ENCODE measurements at places on chromosomes 6 and 20.

GRCh38 chr6:90107771-90108282 is 188.8 kb downstream of the BACH2 start:
- DNase-seq = no peak

- DNase-seq = no peak
Observed at GRCh38 chr6:108052706-108053105, 21.8 kb downstream of the OSTM1 start.

- DNase-seq = no peak
Observed at GRCh38 chr6:33826537-33826936, 22.7 kb upstream of the MLN start.

- no peak for DNase-seq
Observed at GRCh38 chr6:124356276-124356810, 552.7 kb downstream of the NKAIN2 start.

- DNase-seq = no peak
Observed at GRCh38 chr20:38645351-38645750, 43.7 kb downstream of the ARHGAP40 start.

- DNase-seq = peak; percentile 49
Observed at GRCh38 chr6:26159357-26160273, 72.4 kb downstream of the HFE start.

- DNase-seq = no peak
Observed at GRCh38 chr6:16324606-16325225, 86.3 kb downstream of the GMPR start.

GRCh38 chr6:133756078-133756695 is 132.7 kb upstream of the TCF21 start:
- no peak for DNase-seq

GRCh38 chr20:61886721-61887595 is 178.7 kb downstream of the TAF4 start:
- DNase-seq = no peak

GRCh38 chr6:69220375-69220774 is 576.4 kb downstream of the LMBRD1 start:
- DNase-seq = no peak

DNA sequence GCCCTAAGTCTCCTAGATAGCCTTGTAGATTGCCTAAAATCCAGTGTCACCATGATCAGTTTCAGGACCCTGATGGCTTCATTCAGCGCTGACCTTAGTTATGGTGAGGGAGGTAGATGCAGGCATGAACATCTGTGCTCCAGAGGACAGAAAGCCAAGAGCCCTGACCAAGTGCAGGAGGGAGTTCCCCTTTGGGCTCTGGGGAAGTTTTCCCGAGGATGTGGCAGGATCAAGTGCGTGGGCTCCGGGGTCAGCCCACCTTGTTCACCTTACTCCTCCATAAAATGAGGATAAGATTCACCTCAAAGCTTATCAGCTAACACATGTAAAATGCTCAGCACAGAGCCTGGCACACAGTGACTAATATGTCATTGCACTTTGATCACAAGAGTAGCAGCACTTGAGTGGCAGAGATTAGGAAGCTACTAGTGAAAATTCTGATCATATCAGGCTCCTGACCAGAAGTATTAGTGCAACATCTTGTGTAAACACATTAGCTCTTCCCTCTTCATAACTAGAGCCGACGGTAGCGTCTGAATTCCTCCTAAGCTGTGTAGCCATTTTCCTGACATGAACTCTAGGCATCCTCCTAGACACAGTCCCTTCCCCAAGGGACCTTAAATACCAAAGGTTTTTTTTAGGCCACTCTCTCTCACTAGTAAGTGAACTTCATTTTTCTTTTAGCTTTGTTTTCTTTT is 125.2 kb downstream of the SULF2 start:
- no peak for DNase-seq

DNA sequence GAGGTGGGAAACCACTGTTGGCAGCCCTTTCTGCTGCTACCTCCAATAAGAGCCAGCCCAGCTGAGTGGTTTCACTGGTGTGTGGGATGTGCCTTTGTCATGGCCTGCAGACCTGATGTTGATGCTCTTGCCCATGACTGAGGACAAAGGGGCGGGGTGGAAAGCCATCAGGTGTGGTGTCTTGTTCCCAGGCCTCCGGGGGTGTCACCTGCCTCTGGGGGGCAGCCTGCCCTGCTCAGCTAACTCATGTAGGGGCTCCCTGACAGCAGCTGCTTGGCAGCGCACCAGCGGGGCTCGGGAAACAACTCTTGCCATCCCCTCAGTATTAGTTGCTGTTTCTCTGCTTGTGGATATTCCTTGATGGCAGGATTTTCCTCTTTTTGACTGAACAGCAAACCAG is 91.3 kb downstream of the LYRM2 start:
- no peak for DNase-seq

GRCh38 chr6:72931325-72931887 is 293.9 kb downstream of the KHDC1L start:
- no peak for DNase-seq

DNA sequence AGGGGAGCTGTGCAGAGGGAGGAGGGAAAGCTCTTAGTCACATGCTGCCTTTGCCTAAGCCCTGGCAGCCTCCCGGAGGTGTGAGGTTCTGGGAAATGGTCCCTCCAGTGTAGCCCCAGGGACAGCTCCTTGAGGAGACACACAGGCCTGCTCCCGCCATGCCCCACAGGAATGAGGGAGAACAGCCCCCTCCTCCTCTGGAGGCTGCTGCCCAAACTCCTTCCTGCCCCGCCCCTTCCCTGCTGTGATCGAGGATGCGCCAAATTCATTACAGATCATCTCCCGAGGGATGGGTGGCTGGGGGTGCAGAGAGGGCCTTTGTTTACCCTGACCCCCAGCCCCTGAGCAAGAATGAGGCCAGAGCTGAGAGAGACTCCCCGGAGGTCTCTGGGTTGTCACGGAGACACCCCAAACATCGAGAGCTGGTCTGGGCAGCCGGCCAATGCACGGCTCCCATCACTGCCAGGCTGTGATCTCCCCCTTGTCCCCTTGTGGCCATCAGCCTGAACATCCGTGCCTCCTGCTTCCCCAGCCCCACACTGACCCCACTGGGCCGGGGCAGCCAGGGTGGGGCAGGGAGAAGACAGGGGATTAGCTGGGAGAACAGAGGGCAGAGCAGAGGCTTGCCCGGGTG is 8.4 kb downstream of the CYP21A2 start:
- DNase-seq = no peak

- no peak for DNase-seq
Observed at GRCh38 chr6:74250161-74250818, 554.3 kb downstream of the CD109 start.

DNA sequence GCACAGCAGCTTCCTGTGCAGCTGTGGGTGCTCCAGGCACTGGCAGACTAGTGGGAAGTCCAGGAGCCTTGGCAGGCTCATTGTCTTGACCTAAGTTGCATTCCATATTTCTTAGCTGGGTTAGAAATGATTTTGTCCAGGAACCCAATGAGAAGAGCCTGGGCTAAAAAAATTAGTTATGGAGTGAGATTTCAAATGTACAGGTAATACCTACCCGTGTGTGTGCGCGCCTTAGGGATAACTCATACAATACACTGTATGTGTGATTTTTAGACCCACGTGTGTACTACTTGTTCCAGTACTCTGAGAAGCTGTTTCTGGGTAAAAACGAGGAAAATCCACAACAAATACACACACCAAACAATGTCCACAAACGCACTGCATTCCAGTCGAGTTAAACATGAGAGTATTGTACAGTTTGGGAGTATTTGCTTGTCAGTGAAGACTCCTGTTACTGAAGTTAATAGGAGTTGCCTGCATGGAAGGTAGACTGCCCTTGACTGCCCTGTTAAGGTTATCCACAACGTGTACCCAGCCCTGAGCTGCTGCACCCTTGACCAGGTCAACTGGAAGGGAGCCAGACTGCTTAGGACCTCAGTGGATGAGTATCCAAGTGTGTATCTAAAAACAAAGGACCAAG is 1.4 kb downstream of the PAQR8 start:
- no peak for DNase-seq

- DNase-seq = no peak
Observed at GRCh38 chr6:17957498-17957897, 29.9 kb downstream of the KIF13A start.

DNA sequence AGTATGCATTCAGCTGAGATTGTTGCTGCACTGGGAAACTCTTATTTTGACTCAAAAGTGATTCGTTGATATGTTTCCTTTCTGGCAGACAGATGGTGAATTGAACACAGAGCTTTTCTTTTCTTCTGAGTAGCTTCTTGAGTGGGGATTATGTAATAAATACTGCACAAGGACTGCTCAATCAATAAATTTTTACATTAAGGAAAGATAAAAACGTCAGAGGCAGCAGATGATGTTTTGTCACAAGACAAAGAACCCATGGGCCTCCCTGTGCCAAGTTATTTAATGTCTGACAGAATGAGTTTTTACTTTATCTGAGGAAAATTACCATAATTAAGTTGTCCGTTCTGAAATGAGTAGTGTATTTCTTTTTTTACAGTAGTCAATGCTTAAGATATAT is 460.3 kb downstream of the UTRN start:
- DNase-seq = no peak

DNA sequence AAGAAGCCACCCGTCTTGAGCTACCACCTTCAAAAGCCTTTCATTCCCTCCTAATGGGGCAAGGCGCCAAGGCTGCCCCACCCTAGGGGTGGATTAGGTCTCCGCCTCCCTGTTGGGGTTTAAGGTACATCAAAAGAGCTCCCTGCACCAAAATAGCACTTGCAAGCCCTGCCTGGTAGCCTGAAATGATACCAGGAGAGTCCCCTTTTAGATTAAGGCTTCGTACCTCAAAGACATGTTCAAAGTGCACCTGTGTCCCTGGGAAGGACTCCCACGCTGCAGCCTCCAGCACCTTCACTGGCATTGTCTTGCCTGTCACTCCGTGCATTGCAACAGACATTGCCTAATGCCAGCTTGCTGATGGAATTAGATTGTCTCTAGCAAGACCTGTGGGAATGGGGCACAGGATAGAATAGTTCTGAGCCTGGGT is 15.7 kb upstream of the CDKN1A start:
- DNase-seq = no peak

DNA sequence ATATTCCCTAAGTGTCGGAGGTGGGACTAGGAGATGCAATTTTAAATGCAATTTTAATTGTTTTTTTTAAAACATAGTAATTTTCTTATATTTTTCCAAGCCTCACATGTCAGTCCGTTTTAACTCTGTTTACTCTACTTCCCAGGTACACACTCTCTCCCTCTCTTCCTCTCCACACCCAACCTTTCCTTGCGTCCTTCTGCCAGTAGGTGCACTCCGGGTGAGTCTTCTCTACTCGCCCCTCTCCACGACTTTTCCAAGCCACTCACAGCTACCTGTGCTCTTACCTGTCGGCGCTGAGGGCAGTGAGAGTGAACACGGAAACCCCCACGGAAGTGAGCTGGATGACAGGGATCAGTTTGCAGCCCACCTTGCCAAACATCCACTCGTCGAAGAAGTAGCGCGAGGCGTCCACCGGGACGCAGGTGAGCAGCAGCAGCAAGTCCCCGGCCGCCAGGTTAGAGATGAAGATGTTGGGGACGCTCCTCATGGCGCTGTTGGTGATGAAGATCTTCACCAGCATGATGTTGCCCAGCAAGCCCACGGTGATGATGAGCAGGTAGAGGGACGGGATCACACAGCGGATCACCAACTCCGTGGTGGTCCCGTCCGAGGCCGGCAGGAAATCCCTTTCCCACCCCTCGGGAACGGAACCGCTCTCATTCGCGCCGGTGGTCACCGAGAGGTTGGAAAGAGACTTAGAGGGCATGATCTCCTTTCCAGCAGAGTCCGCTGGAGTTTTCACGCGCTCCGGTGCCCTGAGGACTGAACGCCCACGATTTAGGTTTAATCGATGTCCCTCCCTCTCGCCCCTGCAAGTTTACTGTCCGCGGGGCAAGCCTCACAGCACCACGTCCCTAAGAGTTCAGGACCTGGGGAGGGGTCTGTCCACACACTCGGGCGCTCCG is 44.5 kb upstream of the GJE1 start:
- DNase-seq = no peak

DNA sequence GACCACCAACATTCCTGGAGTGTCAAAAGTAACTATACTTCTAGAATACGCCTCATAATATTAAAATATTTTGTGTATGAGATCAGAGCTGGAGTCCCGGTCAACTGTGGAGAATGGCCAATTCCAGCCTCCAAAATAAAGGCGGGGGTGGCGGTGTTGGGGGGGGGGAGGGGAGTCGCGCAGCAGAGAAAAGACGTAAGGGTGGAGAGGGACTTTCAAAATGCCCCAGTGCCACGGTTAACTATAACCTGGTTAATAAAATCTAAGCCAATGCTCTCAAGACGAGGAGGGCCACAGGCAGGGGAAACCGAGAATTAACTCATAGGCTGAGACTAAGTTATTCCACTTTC is 1.3 kb downstream of the NUP153 start:
- DNase-seq = no peak

DNA sequence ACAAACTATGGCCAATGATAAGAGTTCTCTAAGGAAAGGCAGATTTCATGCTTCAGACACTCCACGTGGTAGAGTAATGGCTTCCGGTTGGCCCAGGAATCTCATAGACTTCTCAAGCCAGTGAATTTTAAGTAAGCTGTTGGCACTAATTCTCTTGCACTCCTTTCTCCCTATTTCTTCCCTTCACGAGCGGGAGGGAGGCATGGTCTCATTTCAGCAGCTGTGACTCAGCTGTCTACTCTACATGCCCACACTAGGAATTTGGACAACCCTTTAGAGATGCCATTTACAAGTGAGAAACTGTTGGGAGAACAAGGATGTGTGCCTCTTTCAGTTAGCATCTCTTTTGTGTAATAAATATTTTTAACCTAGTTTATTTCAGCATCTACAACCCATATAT is 107.7 kb downstream of the PTPRK start:
- DNase-seq = no peak

DNA sequence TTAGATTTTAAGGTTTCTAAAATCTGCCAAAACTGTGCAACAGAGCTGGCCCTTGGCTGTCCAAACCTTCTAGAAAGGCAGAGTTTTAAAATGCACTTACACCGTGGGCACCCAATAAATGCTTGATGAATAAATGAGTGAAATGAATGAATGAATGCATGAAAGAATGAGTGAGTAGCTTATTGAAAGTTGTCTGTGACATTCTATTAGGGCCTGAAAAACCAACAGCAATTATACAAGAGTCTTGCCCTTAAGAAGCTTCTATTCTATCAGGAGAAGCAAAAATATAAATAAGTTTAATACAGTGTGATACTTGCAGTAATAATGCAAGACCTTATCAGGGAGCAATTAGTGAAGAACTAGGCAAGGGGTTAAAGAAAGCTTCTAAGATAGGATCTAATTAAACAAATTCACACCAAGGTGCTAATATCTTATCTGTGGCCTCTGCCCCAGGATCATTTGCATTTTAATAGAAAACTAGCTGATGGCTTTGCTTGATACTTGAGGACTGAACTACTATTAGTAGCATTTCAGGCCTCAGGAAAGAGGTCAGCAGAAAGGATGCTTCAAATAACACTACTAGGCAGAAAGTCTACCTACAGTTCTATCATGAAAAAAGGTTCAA is 230.7 kb downstream of the GMPR start:
- no peak for DNase-seq

DNA sequence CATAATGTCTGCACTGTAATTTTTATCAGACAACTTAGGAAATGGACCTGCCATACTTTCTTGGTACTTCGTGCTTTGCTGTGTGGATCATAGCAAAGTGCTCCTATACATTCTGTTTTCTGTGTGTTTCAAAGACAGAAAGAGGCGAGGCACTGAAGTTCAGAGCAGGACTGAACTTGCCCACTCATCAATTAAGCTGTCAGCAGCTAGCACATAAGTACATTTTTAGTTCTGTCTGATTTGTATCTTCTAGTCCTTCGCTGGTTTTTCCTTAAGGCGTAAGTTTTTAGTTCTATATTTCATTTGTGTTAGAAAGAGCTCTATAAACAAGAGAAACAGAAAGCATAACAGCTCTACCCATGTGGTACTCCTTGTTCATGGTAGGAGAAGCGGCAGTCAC is 42.1 kb downstream of the MAP3K4 start:
- DNase-seq = no peak
